ENCODE measurements at places on chromosomes 2 and 18.

DNA sequence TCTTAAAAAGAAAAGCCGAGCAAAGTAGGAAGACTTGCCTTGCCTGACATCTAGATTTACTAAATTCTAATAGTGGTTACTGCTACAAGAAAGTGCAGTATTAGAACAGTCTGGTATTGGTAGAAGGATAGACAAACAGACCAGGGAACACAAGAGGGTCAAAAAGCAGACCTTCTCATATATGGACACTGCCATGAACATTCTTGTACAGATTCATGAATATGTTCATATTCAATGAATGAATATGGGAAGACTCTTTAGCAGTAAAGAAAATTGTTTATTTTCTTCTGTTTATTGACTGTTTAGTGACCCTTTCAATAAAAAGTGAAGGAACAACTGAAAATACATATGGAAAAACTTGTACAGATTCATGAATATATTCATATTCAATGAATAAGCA, 37.6 kb downstream of the DTNB start:
- DNase-seq: no peak

DNA sequence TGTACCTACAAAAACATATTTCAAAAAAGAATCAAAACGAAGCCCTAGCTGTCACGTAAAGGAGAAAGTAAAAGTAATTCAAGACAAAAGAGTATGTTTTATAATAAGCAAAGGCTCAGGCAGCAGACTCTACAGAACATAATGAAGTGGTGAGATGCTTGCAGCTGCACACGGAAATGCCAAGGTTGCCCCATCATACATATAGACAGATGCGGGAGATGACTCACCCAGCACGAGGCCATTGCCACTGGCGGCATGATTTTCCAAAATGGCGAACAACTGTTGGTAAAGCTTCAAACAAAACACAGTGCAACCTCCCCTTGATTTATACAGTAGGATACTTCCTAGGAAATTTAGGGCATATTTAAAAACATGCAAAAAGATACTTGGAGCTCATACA, 26.0 kb upstream of the C1QL2 start:
- no peak for DNase-seq

- DNase-seq: peak; percentile 35
Observed at GRCh38 chr18:77177009-77177408, 44.4 kb upstream of the MBP start.

DNA sequence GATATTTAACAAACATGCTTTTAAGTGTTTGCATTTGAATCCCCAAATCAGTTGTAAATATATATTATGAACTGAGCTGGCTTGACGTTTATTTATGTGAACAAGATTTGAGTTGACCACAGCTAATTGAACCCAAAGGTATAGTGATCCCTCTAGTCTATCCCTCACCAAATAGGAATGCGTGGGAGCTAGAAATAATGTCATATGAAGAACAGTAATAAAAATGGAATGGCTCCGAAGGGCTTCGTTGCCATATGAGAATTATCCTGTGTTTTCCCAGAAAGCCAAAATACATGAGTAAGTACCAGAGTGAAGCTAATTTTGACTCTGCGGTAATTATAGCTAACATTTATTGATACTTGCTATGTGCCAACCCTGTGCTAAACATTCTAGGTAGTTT, 142.7 kb downstream of the ADCYAP1 start:
- peak; percentile 25 for DNase-seq

DNA sequence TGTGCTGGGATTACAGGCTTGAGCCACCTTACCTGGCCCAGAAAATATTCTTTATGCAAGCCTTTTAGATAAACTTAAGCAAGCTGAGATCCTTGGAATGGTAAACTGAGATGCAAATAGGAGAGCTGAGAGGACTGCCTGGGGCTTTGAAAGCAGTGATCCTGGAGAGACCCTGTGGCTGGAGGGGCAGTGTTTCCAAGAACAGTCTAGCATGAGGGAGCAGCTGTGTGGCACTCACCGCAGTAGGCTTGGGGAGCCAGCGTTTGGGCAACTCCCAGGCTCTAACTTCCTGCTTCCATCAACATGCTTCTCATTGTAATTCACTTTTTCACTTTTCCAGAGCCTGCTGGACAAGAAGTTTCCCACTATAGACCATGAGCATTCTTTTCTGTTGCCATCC, 144.1 kb upstream of the CELF4 start:
- no peak for DNase-seq

GRCh38 chr18:11925800-11926481, 17.8 kb upstream of the MPPE1 start:
- DNase-seq: no peak

DNA sequence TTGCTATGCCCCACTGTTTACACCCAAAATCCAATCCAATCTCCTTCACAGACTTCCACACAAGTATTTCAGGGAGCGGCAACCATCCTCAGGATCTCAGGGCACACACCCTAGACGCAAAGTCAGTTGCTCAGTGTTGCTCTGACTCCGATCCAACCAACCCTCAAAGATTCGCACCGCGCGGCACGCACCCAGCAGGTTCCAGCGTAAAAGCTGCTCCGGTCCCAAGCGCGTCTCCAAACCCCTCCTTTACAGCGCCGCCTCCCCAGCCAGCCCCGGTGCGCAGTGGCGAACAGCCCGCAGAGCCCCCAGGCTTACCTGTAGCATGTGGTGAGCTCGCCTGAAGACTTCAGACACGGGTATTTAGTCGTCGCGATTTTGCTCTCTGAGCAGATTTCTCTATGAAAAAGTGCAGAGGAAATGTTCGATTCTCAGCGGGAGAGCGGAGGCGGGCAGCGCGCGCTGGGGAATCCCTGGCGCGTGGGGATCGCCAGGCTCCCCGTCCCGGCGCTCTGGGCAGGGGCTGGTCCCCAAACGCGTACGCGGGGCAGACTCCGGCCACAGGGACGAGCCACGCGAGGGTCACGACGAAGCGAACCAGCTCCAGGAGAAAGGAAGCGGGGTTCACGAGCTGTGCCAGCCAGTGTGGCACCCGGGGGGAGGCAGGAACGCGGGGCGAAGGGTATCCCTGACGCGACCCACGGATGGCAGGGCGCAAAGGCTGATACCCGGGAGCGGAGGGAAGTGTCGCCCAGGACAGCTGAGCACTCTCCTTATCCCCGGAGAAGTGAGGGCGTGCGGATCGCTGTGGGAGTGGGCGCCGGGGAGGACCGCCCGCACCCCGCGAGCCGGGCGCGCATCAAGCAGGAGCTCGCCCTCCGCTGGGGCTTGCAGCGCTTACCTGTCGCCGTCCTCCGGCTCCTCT, 650 bp downstream of the CCBE1 start:
- peak; percentile 44 for DNase-seq

GRCh38 chr2:119550856-119551255, 6.6 kb downstream of the CFAP221 start:
- DNase-seq: no peak

DNA sequence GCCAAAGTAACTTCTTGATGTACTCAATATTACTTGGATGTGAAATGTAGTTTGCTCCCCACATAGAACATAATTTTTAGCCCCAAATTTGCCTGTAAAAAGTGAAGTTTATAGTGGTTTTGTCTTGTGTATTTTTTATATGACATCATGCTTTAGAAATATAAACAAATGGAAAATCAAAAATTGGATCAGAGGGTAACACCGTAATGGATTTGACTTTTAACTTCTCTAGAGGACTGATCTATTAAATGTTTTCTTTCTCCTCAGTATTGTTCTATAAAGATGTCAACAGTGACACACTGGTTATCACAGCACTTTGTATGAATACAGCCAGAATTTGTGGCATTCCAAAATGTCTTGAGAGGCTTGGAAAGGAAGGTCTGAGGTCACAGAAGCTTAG, 45.6 kb upstream of the RASGRP3 start:
- no peak for DNase-seq

- no peak for DNase-seq
Observed at GRCh38 chr2:79721966-79722365, 209.1 kb downstream of the CTNNA2 start.
